ENCODE measurements at places on chromosomes 11 and 22. TPM values are rescaled to one million over a fixed set of nuclear protein-coding genes. Genes with fewer than 3 reads are reported as not detected.

SLC22A8 gene
- total RNA-seq: not detected

CHKB gene
- total RNA-seq: 130 TPM

GRCh38 chr11:64032050-64032449, 3.7 kb upstream of the FLRT1 start:
- peaks cover 4% of the 10 kb centered on the region for H3K4me1 ChIP-seq
- DNase-seq: no peak

- H3K4me3 ChIP-seq: no peak overlapping the region
- peaks cover 13% of the 10 kb centered on the region for H3K27me3 ChIP-seq
- no peak overlapping the region for H3K27ac ChIP-seq
Measured at GRCh38 chr11:125429807-125430678, 66.0 kb downstream of the FEZ1 start.

APOBEC3F gene
- 21.7 TPM for total RNA-seq

DNA sequence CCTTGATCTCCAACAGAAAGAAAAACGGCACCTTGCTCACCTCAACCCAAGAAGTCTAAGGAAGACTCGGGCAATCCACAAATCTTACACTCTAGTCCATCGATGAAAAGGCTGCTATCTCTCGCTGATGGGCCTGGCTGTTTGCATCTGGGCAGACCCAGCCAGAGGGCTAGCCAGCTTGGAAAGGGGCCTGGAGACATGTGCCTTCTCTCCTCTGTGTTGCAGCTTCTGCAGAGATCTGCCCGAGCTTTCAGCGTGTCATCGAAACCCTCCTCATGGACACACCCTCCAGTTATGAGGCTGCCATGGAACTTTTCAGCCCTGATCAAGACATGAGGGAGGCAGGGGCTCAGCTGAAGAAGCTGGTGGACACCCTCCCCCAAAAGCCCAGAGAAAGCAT, 3.2 kb downstream of the SCGB1A1 start:
- H3K4me1 ChIP-seq: peaks cover 16% of the 10 kb centered on the region
- H3K27me3 ChIP-seq: no peaks in the 10 kb centered on the region
- DNase-seq: no peak
- no peak overlapping the region for H3K27ac ChIP-seq
- H3K4me3 ChIP-seq: no peak overlapping the region
- no peaks in the 10 kb centered on the region for H3K36me3 ChIP-seq

H19 gene
- not detected for total RNA-seq

SOX6 gene
- total RNA-seq: not detected

- DNase-seq: no peak
- H3K4me1 ChIP-seq: peaks cover 4% of the 10 kb centered on the region
- no peaks in the 10 kb centered on the region for H3K36me3 ChIP-seq
- no peak overlapping the region for H3K27ac ChIP-seq
- peaks cover 29% of the 10 kb centered on the region for H3K27me3 ChIP-seq
Measured at GRCh38 chr22:43337946-43338345, 5.2 kb downstream of the SCUBE1 start.

ELF5 gene
- not detected for total RNA-seq

- H3K36me3 ChIP-seq: no peaks in the 10 kb centered on the region
- H3K4me1 ChIP-seq: no peaks in the 10 kb centered on the region
- no peak overlapping the region for H3K27ac ChIP-seq
- peaks cover 3% of the 10 kb centered on the region for H3K27me3 ChIP-seq
- H3K4me3 ChIP-seq: no peak overlapping the region
Measured at GRCh38 chr11:70836071-70836470, 416.3 kb downstream of the SHANK2 start.

- no peaks in the 10 kb centered on the region for H3K36me3 ChIP-seq
- H3K27me3 ChIP-seq: peaks cover 25% of the 10 kb centered on the region
- no peak for DNase-seq
- H3K27ac ChIP-seq: no peak overlapping the region
- H3K4me3 ChIP-seq: no peak overlapping the region
- no peaks in the 10 kb centered on the region for H3K4me1 ChIP-seq
Measured at GRCh38 chr11:12901874-12902481, 107.1 kb upstream of the RASSF10 start.
